ENCODE measurements at places on chromosomes 11 and 22.

GRCh38 chr11:123301013-123301591, 106.1 kb upstream of the CLMP start:
- peak; percentile 43 for DNase-seq

- no peak for DNase-seq
Observed at GRCh38 chr11:89736566-89736965, 26.5 kb downstream of the TRIM77 start.

- DNase-seq: no peak
Observed at GRCh38 chr11:46617972-46618314, 590 bp downstream of the ATG13 start.

DNA sequence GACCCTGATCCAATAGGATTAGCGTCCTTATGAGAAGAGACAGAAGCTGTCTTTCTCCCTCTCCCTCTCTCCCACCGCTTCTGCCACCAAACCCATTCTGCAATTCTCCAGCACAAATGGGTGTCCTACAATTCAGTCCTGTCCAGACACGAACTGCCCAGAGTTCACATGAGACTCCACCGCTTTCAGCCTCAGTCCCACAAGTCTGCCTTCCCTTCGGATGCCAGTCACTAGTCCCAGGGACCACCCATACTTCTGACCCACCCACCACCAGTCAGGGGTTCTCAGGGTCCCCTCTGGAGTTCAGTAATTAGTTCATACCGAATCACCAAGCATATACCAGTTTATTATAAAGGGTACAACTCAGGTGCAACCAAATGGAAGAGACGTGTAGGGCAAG, 73.6 kb downstream of the TRIM29 start:
- DNase-seq: no peak

DNA sequence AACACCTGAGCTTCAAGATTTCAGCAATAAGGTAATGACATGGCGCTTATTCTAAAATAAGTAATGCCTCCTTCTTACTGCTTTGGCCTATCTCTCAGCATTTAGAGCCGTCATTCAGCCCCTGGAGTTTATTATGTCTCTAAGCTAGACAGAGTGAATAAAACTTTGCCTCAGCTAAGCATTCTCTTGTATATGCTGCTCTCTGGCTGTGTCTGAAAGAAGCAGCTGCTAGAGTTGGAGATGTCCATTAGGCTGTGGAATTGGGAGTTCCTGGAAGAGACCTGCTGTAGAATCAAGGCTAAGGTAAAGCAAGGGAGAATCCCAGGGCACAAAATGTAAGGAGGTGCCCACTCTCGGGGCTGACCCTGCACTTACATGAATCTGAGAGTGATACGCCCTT, 35.5 kb upstream of the TTC12 start:
- DNase-seq: no peak

DNA sequence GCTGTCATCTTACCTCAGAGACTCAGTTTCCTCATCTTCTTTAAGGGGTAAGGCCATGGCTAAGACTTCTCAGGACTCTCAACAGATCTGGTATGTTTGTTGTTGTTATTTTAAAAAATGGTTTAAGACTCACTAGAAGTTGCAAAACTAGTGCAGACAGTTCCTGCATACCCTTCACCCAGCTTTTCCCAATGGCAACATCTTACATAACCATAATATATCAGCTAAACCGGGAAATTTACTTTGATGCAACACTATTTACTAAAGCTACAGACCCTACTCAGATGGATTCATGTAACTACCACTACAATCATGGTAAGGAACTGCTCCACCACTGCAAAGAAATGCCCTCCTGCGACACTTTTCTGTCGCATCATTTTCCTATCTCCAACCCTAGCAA, 20.4 kb downstream of the LGR4 start:
- DNase-seq: no peak

GRCh38 chr11:42315267-42315666, 855.8 kb upstream of the LRRC4C start:
- no peak for DNase-seq

- no peak for DNase-seq
Observed at GRCh38 chr22:16777284-16777924, 47.8 kb downstream of the XKR3 start.

- DNase-seq: peak; percentile 84
Observed at GRCh38 chr11:61695917-61696316, 15.7 kb downstream of the DAGLA start.

- DNase-seq: no peak
Observed at GRCh38 chr11:68423481-68423880, 37.1 kb upstream of the PPP6R3 start.

- DNase-seq: peak; percentile 90
Observed at GRCh38 chr11:65169164-65169641, 830 bp upstream of the SPDYC start.

- DNase-seq: peak; percentile 75
Observed at GRCh38 chr11:44621140-44621681, 55.7 kb downstream of the CD82 start.

Measured in lung microvascular endothelial cell (primary cell).